NCI-H526 (cell line): ENCODE measurements at places on chromosomes 13 and 19.

DNA sequence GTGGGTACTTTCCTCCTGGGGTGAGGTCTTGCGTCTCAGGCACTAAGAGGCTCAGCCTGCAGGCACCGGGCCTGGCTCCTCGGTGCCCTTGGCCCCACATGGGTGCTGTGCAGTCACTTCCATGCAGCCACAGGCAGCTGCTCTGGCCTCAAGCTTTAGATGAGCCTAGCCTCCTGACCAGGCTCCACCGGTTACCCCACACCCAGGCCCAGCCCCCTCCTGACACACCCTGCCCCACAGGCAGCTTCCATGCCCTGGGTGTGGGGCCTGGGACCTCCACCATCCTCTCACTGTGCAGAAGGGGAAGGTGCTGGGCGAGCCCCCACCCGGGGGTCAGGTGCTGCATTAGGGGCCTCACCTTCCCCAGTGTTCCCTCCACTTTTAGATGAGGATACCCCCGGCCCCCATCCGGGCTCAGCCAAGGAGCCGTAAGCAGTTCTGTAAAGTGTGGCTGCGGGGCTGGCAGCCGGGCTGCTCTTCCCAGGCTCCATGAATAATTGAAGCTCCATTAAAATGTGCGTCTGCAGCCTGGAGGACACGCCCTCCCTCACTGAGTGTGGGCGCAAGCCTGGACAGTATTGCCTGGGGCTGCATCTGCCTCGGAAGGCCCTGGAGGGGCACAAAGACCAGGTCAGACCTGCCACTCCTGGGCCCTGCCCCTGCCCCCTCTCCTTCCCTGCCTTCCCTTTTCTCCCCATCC, 72.5 kb upstream of the KCTD15 start:
- peak; percentile 47 for DNase-seq

DNA sequence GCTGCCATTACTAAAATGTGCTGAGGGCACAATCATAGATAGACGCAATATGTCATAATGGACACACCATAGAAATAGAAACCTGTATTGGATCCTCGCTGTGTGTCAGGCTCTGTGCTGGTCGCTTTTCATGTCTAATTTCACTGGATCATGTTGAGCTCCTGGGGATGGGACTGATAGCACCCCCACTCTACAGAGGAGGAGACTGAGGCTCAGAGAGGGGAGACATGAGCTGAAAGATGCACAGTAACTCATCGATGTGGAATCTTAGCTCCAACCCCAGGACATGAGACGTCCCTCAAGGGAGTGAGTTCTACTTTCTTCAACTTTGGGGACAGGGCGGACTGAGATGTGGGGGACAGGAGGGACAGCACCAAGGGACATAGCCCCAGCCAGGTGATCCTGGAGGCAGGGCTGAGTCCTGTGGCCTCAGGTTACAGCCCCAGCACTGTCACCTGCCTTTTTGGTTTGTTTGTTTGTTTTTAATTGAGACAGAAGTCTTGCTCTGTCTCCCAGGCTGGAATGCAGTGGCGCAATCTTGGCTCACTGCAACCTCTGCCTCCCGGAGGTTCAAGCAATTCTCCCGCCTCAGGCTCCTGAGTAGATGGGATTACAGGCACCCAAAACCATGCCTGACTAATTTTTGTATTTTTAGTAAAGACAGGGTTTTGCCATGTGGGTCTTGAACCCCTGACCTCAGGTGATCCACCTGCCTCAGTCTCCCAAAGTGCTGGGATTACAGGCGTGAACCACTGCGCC, 6.6 kb upstream of the GIPC1 start:
- DNase-seq, result no peak

- no peak for DNase-seq
Observed at GRCh38 chr19:43700395-43701000, 15.4 kb upstream of the IRGC start.

GRCh38 chr13:101512650-101513049, 60.2 kb downstream of the ITGBL1 start:
- DNase-seq, result no peak

DNA sequence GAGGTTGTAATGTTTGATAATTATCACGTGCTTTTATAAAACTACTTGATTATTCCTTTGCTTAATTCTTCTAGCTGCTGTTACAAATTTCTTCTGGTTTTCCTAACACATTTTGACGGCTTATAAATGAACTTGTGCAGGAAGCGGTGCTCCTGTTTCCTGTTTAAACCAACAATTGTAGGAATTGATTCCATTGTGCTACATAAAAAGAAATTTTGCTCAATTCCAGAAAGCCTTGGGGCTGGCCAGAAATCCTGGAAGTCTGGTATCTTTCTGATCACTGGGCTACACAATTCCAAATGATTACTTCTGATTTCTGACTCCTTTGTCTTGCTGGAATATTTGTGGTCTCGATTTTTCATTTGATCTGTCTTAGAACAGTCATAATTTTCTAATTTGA, 14.9 kb downstream of the RFC3 start:
- DNase-seq, result no peak

DNA sequence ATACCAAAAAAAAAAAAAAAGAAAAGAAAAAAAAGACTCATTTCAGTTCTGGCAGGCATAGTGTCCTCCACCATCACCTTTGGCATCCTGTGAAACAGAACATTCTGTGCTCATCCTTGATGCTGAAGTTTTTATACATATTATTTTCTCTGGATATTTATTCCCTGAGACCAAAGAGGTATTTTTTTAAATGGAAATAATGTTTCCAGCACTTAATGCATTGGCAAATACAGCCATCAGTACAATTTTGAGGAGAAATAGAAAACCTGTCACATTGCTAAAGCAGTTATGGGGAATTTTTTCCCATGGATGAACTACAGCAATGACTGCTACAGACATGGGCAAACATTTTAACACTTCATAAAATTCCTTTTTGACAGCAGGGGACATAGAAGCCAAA, 312.4 kb downstream of the DNAJC15 start:
- DNase-seq, result no peak

DNA sequence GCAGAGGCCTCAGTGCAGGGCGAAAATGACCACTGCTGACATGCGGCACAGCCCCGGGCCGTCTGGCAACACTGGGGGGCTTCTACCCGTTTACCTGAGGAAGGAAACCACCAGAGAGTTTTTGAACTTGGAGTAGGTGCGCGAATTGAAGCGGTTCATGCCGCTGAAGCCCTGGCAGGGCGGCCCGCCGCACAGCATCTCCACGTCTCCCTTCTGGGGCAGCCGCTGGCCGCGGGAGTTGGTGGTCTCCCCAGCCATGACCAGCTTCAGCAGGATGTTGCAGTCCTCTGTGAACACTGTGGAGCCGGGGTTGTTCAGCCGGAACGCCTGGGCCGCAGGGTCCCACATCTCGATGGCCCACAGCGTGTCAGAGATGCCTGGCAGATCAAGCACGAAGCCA, 20.3 kb upstream of the EIF3G start:
- DNase-seq, result no peak

GRCh38 chr13:27171244-27171826, at the start of gene USP12:
Gene USP12, minus strand, starts transcription at chr13:27171811. Its CDS starts 172 bp downstream, at chr13:27171639.
- DNase-seq, result peak; percentile 81

- no peak for DNase-seq
Observed at GRCh38 chr19:38221919-38222830, 1.8 kb downstream of the DPF1 start.

GRCh38 chr13:77872995-77873394, 45.6 kb downstream of the EDNRB start:
- no peak for DNase-seq

- DNase-seq, result no peak
Observed at GRCh38 chr19:7512400-7512851, 3.5 kb upstream of the ZNF358 start.

GRCh38 chr19:49712397-49712859, 21.5 kb downstream of the CPT1C start:
- peak; percentile 70 for DNase-seq

- no peak for DNase-seq
Observed at GRCh38 chr19:45151821-45152503, 8.8 kb downstream of the NKPD1 start.

- DNase-seq, result no peak
Observed at GRCh38 chr13:49140910-49141611, 79.1 kb upstream of the MLNR start.

DNA sequence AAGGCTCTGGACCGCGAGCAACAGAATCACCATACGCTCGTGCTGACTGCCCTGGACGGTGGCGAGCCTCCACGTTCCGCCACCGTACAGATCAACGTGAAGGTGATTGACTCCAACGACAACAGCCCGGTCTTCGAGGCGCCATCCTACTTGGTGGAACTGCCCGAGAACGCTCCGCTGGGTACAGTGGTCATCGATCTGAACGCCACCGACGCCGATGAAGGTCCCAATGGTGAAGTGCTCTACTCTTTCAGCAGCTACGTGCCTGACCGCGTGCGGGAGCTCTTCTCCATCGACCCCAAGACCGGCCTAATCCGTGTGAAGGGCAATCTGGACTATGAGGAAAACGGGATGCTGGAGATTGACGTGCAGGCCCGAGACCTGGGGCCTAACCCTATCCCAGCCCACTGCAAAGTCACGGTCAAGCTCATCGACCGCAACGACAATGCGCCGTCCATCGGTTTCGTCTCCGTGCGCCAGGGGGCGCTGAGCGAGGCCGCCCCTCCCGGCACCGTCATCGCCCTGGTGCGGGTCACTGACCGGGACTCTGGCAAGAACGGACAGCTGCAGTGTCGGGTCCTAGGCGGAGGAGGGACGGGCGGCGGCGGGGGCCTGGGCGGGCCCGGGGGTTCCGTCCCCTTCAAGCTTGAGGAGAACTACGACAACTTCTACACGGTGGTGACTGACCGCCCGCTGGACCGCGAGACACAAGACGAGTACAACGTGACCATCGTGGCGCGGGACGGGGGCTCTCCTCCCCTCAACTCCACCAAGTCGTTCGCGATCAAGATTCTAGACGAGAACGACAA, 1.8 kb downstream of the PCDH17 start:
- DNase-seq, result no peak
